ENCODE measurements at places on chromosomes 16 and 17.

DNA sequence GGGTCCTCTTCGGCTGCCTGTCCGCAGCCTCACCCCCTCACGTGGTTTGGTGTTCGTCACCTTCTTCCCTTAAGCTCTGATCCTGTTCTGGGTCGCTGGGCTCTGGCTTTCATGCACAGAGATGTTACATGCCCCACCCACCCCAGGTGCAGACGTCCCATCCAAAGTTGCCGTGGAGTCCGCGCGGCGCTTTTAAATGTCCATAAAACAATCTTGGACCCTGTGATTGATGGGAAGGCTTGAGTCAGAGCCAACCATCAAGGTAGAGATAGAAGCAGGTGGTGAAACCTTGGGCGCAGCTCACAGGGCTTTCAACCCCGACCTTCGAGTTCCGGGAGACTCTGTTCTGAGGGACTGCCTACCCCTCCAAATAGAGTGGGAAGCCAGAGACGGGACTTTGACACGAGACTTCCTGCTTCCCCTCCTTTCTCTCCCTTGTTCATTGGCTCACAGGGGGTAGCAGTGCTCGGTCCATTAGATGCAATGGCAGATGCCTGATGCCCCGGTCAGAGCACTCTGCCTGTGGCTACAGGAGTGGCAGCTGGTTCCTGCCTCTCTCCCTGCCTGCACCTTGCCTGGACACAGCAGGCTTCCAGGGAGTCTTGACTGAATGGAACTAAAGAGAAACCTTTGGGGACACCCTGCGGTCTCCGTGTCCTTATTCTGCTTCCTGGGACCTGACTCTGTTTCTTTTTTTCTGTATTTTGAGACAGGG, 4.0 kb downstream of the ENGASE start:
- DNase-seq = no peak

DNA sequence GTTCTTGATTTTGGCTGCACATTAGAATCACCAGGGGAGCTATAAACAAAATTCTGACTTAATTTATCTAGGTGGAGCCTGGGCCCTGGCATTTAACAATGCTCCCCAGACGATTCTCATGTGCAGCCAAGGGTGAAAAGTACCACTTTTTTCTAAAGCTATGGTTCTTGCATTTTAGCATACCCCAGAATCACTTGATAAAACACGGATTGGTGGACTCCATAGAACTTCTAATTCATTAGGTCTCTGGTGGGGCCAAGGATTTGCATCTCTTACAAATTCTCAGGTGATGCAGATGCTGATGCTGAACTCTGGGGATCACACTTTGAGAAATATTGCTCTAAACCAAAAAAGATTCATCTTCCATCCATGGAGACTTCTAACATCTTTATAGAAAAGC, 74.5 kb downstream of the RPGRIP1L start:
- DNase-seq = no peak

- DNase-seq = peak; percentile 21
Observed at GRCh38 chr17:59004338-59005111, 102.2 kb downstream of the TRIM37 start.

DNA sequence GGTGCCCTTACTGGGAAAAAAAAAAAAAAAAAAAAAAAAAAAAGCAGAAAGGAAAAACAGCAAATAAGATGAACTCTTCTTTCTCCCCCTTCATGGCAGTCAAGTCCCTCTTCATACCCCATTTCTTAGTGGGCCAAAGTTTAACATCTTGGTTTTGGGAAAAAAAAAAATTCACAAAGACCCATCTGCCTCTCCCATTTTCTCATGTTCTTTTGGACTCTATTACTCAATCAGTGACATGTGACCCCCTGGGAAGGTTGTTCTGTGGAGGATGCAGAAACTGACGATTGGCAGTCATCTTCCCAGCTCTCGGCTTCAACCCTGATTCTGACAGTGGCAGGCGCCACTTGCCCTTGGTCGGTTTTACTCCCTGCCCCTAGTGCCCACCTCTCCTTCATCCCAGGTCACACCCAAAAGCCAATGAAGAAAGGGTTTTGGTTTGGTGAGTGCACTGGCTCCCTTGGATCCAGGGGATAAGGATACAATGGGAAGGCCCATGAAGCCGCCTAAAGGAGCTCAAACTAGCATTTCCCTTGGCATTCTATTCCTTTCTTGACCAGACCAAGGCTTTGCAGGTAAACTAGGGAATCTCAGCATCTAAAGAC, 60.7 kb upstream of the TBX2 start:
- no peak for DNase-seq

GRCh38 chr17:36066365-36066985, 2.4 kb downstream of the CCL18 start:
- DNase-seq = no peak

- no peak for DNase-seq
Observed at GRCh38 chr16:57261806-57262205, 16.7 kb downstream of the ARL2BP start.

Measured in left ventricle myocardium inferior (tissue), 1 donor.